Temporal lobe (tissue), 4 donors: ENCODE measurements at places on chromosomes 6 and 20. TPM values are rescaled to one million over a fixed set of nuclear protein-coding genes. Genes with fewer than 3 reads are reported as not detected.

The BPIFB2 gene
- not detected for total RNA-seq

The COL9A1 gene
- total RNA-seq = 4.7 TPM

The PRDM13 gene
- total RNA-seq = not detected

The IMPG1 gene
- total RNA-seq = not detected

The FAM83D gene
- 2.0 TPM for total RNA-seq

The HLA-DQA1 gene
- under 0.01 TPM for total RNA-seq

The DCDC2 gene
- total RNA-seq = 1.7 TPM

The GCLC gene
- total RNA-seq = 15.5 TPM

The ULBP3 gene
- total RNA-seq = 8.4 TPM

The FUT9 gene
- total RNA-seq = 107 TPM

The RIPPLY2 gene
- total RNA-seq = 8.1 TPM

The ZSCAN26 gene
- 28.0 TPM for total RNA-seq

The ACAT2 gene
- total RNA-seq = 61.5 TPM
